ENCODE measurements at places on chromosomes 12 and 14.

GRCh38 chr12:108099073-108099472, 30.0 kb upstream of the WSCD2 start:
- DNase-seq, result peak; percentile 37

DNA sequence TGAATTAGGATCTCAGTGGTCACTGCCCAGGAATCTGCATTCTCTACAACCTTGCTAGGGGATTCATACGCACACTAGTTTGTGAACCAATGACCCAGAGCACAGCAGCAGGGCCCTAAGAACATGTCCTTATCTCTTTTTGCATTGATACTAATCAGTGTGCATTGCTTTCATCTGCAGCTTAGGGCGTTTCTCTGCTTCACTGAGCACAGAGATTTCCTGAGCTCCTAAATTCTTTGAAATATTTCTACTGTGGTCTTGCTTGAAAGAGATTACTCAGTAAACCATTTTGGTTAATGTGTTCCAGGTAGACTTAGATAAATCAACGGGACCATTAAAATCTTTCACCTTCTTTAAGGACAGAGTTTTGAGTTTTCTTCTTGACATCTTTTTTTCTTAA, 351.3 kb upstream of the KITLG start:
- no peak for DNase-seq

GRCh38 chr12:68224613-68225285, 861 bp downstream of the IL26 start:
- DNase-seq, result no peak

DNA sequence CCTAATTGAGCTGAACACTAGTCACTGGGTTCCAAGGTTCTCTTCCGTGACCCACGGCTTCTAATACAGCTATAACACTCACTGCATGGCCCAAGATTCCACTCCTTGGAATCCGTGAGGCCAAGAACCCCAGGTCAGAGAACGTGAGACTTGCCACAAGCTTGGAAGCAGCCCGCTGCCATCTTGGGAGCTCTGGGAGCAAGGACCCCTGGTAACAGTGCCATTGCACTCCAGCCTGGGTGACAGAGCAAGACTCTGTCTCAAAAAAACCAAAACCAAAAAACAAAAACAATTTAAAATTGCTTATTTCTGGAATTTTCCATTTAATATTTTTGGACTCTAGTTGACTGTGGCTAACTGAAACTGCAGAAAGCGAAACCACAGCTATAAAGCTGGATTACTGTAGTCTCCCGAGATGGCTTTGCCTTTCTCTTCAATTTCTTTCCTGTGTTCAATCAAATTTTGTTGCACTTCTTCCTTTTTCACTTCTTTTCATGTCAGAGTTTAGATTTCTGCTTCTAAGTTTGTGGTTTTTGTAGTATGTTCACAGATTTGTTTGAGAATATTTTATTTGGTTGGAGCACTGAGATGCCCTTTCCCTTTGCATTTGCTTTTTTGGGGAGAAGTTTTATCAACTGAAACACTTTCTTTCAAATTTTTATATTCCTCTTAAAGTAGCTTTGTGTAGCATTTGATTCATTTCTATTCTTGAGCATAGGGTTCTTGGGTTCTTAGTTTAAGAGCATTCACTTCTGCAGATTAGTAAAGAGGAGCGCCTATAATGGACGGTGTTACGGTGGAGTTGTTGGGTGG, 44.6 kb downstream of the DDHD1 start:
- DNase-seq, result no peak

- DNase-seq, result no peak
Measured at GRCh38 chr14:100698066-100698465, 28.6 kb upstream of the DLK1 start.

GRCh38 chr12:54829511-54829910, 24.8 kb upstream of the MUCL1 start:
- DNase-seq, result no peak

- DNase-seq, result no peak
Measured at GRCh38 chr12:88600272-88600671, 20.0 kb upstream of the KITLG start.

DNA sequence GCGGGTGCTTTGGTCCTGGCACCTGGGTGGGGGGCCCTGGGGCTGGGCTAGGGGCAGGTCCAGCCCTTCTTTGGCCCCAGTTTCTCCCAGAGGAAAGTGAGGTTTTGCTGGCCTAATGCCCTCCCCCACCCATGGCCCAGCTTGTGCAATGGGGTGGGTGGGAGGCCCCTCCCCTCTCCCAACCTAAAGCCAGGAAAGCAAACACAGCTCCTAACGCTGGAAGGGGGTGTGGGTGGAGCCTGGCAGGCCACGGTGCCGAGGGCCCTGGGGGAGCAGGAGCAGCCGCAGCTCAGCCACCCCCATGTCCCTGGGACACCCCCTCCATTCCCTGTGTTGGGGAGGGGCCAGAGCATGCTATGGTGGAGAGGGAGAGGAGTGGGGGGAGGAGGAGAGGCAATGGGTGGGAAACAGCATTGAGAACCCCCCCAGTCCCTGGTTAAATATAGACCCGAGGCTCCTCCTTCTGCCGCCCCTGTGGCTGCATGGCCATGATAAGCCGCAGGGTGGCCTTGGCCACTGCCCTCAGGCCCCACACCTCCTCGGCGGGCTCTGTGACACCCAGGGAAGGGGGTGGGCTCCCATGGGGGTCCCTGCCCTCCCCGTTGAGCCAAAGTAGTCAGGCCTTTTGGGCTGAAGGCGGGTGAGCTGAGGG, 4.7 kb downstream of the EXOC3L4 start:
- no peak for DNase-seq

DNA sequence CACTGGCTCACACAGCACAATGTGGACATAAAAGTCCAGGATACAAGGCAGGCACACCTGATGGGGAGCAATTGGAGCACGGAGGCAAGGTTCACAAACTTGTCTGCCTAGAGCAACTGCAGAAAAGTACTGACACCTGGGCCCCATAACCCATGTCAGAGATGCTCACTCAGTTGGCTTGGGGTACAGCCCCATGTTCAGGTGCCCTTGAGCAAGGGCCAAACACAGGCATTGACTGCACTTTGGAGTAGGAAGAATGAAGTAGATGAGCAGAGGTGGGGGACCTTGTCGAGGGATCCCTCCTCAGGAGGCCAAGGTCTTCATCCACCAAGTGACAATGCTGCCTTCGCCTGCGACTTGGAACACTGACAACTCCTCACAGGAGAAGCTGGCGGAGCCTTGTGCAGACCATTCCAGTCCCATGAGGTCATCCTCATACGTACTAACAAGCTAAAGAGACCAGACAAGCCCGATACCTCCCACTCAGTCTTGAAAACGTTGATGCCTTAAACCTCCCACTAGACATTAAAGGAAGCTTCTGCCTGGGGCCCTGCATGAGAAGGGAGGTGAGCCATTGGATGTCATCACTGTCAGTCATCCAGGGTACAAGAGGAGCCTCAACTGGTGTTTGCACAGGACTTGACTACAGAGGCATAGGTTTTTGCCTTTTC, 42.5 kb upstream of the C14orf180 start:
- DNase-seq, result no peak

DNA sequence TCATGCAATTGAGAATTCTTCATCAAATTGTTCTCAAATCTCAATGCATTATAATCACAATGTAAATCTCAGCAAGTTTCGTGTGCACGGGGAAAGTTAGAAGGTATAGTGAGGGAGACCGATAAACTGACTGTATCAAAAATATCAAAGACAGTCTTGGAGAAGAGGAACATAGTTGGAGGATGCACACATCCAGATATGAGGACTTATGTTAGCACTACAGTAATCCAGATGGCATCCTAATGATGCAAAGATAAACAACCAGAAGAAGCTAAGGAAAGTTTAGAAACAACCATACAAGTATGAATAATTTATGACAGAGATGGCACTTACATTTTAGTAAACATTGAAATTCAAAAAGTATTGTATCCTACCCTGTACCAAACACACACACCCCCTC, 760.1 kb downstream of the RPS29 start:
- no peak for DNase-seq

All from inflammatory macrophage (primary cell).